CD8-positive, alpha-beta T cell (primary cell): ENCODE measurements at places on chromosomes 6 and 20. TPM values are rescaled to one million over a fixed set of nuclear protein-coding genes. Genes with fewer than 3 reads are reported as not detected.

- no peak for DNase-seq
Measured at GRCh38 chr6:36758516-36759147, 61.0 kb downstream of the RAB44 start.

Gene OTOR
- total RNA-seq: not detected

- no peak for DNase-seq
Measured at GRCh38 chr6:154569156-154569862, 58.8 kb upstream of the CNKSR3 start.

DNA sequence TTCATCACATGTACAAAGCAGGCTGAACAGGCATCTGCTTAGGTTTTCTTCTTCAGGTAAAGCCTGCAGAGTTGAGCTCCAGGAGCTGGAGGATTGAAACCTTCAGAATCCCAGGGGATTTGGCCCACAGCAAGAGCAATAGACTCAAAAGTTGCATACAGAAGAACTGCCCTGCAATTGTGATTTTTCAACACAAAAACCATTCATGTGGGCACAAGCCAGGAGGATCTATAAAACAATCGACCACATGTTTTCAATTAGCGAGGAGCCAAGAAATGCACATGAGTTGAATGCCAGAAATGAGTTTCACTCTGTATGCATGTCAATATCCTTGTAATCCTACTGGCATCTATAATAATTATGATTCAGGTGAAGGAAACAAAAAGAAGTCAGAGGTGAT lies 576.4 kb downstream of the HDGFL1 start:
- DNase-seq: no peak

GRCh38 chr20:13613917-13614316 lies 24.8 kb downstream of the TASP1 start:
- no peak for DNase-seq

DNA sequence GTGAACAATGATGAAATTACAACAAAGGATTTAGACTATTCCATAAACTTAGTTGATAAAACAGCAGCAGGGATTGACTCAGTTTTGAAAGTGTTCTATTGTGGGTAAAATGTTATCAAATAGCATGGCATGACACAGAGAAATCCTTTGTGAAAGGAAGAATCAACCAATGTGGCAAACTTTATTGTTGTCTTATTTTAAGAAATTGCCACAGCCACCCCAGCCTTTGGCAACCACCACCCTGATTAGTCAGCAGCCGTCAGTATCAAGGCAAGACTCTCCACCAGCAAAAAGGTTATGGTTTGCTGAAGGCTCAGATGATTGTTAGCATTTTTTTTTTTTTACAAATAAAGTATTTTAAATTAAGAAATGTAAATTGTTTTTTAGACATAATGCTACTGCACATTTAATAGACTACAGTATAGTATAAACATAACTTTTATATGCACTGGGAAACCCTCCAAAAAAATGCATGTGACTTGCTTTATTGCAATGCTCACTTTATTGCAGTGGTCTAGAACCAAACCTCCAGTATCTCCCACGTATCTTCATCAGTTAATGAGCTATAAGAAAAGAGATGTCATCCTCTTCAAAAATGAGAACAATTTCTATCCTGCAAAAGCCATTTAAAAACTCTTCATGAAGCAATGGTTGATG lies 162.7 kb downstream of the SOBP start:
- no peak for DNase-seq

Gene SRSF12
- not detected for total RNA-seq

Gene SLC17A4
- total RNA-seq: not detected

DNA sequence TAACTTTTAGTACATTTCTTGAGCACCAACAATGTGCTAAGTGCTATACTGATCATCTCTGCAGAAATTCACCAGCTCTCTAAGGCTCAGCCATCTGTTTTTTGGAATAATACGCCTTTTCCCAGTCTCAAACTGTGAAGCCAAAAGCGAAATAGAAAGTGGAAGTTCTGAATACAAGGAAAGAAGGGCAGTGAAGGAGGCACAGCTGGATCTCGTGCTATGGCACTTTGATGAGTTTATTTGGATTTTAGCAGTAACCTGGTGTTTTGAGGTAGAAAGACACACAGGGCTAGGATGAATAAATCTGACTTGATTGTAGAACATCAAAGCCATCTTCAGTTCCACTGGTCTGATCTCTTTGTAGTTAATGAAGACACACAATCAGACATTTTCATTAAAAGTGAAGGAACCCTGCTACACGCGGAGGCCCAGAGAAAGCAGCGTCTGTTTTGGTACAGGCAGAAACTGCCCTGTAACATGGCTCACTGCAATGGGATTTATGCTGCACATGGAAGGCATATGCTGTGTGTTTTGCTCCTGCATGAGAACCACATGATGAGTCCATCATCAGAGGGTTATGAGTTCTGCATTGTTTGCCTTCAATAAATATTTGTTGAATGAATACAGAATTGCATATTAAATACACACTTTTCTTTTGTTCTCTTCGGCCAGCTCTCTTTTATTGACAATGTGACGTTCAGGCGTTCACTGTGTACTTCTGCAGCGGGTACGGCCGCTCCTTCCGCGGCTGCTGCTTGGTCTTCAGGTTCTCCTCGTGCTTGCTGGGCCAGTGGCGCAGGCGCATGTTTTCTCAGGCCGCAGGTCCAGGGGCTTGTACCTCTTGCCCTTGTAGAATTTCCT lies 100.9 kb downstream of the PREP start:
- DNase-seq: no peak

- DNase-seq: no peak
Measured at GRCh38 chr6:13139119-13139518, 189.2 kb downstream of the TBC1D7 start.

GRCh38 chr6:167007985-167008384 lies 8.8 kb downstream of the CEP43 start:
- DNase-seq: no peak

DNA sequence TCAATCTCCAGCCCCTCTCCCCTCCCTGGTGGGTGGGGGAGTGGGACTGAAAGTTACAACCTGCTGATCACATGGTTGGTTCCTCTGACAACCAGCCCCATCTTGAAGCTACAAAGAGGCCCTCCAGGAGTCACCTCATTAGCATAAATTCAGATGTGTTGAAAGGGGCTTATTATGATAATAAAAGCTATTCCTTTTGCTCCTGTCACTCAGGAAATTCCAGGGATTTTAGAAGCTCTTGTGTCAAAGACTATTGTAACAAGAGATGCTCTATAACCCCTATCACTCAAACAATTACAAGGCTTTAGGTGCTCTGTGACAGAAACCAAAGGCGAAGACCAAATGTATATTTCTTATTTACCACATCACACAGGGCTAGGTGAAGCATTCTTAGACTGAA lies 30.1 kb upstream of the MBOAT1 start:
- DNase-seq: no peak

DNA sequence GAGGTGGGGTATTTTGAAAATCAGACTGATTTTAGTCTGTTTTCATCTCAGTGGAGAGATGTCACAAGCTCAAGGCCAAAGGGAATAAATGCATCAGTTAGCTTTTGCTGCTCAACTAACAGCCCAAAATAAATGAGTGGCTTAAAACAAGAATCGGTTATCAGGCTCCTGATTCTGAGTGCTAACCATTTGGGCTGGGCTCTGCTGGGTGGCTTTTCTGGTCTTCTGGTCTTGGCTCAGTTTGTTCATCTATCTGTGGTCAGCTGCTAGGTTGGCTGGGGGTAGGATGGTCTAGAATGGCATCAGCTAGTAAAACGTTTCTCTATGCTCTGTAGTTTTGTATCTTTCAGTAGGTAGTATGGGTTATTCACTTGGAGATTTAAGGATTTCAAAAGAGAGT lies 357.5 kb upstream of the JAG1 start:
- DNase-seq: no peak

GRCh38 chr20:33875055-33875454 lies 63.9 kb downstream of the CHMP4B start:
- no peak for DNase-seq
